ENCODE measurements at places on chromosomes 13 and 19.

- no peak for DNase-seq
These were observed 924.0 kb downstream of the PCDH9 start for GRCh38 chr13:66305961-66306617.

GRCh38 chr13:35926859-35927530, 204.2 kb downstream of the DCLK1 start:
- DNase-seq, result no peak

DNA sequence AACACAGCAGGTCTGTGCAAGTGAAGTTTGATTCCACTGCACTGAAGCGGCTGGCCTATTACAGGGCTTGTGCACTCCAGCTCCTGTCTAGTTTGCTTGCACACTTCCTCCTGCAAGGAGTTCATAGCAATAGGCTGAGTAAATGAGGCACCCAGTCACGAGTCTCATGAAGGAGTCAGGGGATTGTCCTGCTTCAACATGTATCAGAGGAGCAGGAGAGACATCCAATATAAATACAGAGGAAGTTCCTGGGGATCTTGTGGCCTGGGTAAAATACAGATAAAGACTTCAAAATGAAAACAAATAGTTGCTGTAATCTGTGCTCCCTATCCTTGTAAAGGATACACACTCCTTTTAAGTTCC, 259.9 kb downstream of the SLITRK1 start:
- no peak for DNase-seq

DNA sequence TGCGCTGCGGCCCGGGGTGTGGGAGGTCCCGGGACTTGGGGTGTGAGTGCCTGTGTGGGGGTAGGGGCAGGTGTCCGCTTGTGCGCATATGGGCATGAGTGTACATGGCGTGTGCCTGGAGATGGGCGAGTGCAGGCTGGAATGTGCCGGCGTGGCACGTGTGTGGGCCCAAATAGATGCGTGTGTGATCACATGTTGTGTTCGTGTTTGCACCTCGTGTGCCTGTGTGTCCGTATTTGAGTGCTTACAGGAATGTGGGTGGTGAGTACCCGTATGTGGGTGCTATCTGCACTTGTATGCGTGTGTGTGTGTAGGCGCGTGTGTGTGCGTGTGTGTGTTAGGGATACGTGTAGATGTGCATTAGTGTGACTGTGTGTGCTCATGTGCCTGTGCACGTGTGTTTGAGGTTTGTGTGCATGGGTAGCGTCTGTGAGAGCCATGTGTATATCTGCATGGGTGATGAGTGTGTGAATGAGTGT, 3.4 kb downstream of the ZNF536 start:
- DNase-seq, result no peak

DNA sequence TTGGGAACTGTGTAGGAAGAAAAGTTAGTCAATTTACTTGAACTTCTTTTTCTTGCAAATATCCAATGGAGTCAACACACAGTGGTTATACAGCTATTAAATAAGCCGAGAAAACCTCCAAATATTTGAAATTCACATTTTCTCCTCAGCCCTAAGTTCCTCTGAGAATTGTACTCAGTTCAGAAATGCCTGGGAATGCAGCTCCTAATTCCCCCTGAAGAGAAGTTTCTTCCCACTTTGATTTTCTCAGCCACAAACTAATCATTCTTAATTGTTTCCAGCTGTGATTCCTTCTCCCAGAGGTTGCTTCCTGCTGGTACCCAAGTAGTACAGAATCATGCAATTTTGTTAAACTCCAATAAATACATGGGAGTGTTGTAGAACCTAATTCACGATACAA, 246.1 kb upstream of the MIR17HG start:
- no peak for DNase-seq

DNA sequence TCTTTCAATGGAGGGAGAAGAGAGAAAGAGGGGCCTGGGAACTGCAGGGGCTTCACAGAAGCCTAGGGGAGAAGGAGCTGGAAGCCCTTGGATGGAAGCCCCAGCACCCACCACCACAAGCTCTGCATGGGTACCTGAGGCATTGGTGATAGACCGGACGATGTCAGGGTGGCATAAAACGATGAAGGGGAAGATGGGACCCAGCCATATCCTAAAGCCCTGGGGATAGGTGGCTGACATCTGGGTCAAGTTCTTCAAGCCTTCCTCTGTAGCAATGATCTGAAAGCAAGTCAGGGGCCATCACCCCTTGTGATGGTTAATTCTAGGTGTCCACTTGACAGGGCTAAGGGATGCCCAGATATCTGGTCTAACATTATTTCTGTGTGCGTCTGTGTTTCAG, 11.2 kb upstream of the OR10H5 start:
- DNase-seq, result no peak
